ENCODE measurements at places on chromosomes 1 and 21. TPM values are rescaled to one million over a fixed set of nuclear protein-coding genes. Genes with fewer than 3 reads are reported as not detected.

Gene CDCA8
- 0.78 TPM for total RNA-seq

Gene OR2L5
- total RNA-seq, result not detected

- no peak for DNase-seq
Measured at GRCh38 chr1:208208132-208208487, 36.1 kb downstream of the PLXNA2 start.

- DNase-seq, result no peak
Measured at GRCh38 chr1:21344750-21345443, 54.6 kb upstream of the ECE1 start.

DNA sequence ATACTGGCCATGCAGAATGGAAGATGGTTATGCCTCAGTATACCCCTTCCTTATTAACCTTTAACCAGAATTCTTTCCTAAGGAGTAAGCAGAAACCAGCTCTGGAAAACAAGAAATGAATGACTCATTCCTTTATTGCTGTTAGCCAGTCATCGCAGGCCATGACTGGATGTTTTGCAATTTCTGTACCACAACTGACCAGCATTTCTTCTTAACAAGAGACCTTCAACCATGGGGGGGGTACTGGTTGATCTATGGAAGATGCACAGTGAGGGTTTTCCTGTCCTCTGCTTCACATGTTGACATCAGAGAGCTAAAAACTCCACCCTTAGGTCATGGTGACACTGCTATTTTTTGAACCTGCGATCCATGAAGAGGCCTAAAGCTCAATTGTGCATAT, 28.0 kb upstream of the RNF2 start:
- no peak for DNase-seq

DNA sequence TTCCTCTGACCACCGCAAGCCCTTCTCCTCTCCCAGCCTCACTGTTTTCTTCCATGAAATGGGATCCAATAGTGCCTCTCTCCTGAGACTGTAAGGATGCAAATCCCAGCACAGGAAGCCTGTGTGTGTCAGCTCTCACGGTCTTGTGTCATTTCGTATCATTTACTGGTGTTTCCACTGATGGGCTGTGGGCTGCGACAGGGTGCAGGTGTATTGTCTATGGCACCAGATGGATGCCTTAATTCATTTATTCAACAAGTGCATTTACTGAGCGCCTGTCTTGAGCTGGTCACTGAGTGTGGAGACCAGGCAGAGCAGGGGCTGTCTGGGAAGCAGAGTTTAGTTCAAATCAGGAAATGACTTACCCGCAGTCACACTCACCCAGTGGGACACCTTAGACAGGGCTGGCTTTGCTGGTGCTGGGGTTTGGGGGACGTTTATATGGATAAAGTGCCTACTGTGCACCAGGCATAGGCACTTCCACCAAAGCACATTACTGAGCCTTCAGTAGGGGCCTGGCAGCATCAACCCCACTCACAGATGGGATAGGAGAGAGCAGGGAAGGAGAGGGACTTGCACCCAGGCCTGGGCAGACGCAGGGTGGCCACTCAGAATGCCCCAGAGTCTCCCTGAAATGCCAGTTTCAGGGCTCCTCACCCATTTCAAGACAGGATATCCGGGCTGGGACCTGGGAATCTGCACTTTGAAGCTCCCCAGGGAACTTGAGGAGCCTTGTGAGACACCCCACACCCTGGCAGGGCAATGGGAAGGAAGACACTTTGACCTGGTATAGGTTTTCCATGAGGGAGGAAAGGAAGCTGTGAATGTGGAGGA, 398.9 kb downstream of the MATN1 start:
- DNase-seq, result no peak

DNA sequence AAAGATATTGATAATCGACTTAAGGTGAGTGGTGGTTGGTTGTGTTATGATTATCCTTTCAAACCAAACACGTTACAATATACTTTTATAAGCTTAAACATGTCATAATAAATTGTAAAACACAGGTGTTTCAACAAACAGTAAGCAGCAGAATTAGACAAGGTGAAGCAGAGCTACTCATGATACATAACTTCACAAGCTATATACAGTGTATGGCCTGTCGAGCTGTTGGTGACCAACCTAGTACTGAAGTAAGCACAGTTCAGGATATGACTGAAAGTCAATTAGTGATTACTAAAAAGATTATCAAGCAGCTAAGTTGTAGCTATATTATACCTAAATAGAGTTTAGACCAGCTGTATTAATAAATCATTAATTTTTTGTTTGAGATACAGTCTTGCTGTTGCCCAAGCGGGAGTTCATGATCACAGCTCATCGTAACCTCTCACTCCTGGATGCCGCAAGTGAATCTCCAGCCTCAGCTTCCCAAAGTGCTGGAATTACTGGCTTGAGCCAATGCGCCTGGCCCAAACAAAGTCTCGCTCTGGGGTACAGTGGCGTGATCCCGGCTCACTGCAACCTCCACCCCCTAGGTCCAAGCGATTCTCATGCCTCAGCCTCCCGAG, 148.1 kb downstream of the EIF4G3 start:
- DNase-seq, result no peak

- no peak for DNase-seq
Measured at GRCh38 chr1:199550199-199551065, 477.1 kb upstream of the NR5A2 start.

GRCh38 chr1:243595527-243596210, 254.4 kb downstream of the AKT3 start:
- DNase-seq, result no peak

DNA sequence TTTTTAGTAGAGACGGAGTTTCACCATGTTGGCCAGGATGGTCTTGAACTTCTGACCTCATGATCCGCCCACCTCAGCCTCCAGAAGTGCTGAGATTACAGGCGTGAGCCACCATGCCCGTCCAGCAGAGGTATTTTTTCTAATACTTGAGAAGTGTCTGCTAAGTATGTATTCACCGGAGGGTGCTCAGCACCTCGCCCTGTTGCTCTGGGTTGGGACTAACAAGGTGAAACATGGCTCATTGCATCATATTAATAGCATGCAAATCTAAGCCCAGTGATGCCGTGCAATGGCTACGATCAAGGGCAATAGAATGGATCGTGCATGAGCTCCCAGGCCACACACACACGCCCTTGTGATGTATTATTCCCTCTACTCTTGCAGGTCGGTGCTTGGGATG, 68.7 kb downstream of the PDE9A start:
- DNase-seq, result peak; percentile 53

DNA sequence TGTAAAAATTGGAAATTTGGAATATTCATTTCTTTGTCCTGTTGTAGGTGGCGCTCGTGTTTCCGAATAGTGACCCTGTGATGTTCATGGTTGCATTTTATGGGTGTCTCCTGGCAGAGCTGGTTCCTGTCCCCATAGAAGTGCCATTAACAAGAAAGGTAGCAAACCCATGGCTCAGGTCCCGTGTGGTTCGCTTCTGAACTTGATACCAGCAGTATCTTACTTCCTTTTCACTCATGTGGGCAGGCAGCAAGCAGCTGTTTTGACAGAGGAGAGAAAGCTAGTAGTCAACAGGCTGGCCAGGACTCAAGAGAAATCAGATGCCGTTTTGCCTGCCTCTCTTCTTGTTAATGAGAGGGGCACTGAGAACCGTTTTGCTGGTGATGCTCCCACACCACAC, 72.8 kb downstream of the S100B start:
- no peak for DNase-seq

Gene CRYBG2
- 6.9 TPM for total RNA-seq

Gene ZSWIM5
- total RNA-seq, result 4.1 TPM

DNA sequence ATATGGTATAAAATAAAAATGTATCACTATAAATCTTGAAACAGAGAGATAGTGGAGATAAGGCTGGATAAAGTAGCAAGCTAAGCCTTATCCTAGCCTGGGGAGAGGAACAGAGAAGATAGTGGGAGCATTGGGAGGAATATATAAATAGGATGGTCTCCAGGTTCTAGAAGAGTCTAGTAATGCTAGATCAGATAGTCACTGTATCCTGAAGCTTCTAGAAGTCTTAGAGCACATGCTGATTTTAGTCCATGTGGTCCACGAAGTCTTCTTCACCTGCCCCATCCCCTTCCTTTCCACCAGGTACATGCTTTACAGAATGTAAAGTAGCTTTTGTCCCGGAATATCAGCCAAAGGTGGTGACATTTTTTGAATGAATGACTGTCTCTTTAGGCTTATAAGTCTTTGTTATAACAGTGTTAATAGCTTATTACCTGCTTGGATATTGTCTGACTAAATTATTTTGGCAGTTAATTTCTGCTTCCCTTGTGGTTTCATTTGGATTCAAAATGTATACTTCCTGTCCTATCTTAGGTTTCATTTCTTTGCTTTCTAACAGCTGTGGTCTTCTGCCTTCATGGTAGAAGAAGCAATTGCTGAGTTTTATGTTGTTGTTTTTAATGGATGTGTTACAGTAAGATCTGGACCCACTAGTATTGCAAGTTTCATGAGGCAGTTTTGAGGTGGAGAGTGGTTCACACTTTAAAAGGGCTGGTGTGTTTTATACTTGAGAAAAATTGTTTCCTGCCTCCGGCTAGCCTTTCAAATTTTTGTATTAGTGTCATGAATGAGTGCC, 5.9 kb downstream of the SMG7 start:
- DNase-seq, result no peak

DNA sequence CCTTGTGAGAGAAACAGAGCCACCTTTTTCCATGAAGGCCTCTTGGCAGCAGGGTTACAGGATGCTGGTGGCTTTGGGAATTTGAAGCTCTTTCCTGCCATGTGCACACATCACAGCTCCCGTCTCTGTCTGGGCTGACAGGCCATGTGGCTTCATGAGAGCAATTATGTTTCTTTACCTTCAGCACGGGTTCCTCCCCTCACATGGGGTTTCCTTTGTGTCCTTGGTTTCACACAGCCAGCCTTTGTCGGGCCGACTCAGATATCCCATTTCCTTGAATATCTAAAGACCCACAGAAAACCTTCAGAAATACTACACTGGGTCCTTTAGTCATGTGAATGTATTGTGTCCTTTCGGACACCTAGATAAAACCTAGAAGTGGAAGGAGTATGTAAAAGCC, 7.1 kb downstream of the CLIC6 start:
- DNase-seq, result no peak

DNA sequence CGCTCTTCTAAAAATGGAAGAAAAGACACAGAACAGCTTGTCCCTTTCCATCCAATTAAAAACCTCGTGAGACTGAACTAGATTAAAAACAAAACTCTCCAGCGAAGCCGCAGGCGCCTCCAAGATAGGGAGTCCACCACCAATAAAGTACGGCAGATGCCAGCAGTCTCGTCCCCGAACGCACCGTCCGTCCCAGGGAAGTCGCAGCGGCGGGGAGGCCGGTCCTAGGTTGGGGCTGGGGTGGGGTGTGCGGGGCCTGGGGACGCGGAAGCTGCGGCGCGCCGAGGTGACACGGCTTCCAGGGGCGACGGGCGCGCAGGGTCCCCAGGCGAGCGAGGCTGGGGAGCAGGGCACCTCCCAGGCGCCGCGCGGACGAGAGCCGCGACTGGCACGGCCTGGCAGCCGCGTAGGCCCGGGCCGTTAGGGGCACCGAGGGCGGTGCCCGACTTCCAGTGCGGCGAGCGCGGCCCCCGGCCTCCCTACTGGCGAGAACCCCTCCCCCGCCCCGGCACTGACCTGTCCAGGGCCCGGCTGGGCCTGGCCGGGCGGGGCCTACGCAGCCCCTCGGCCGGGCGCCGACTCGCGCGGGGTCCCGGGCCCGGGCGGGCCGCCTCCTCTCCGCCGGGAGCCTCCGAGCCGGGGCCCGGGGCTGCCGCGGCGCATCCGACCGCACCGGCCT, 28.3 kb upstream of the A3GALT2 start:
- peak; percentile 87 for DNase-seq

GRCh38 chr1:220441211-220441610, 86.7 kb upstream of the MARK1 start:
- DNase-seq, result no peak

Gene KRTAP12-2
- total RNA-seq, result not detected

Gene FCN3
- total RNA-seq, result 826 TPM

GRCh38 chr1:24139222-24139489, 3.8 kb downstream of the IL22RA1 start:
- DNase-seq, result no peak

DNA sequence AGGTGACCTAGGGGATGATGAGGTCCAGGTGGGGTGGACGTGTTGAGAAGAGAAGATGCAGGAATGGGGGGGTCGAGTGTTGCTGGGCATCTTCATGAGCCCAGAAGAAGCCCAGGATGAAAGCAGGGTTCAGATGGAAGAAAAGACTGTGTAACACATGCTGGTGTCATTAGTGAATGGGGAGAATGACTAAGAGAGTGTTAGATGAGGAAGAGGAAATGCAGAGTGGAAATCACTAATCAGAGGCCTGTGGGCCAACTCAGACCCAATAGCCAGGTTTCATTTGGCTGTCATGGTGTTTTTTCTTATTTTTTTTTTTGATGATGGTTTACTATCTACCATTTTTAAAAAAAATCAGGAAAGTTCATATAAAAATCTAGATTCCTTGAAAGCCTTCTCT, 180.8 kb upstream of the CAMK1G start:
- DNase-seq, result no peak

GRCh38 chr1:205916541-205916940, 26.7 kb downstream of the SLC26A9 start:
- no peak for DNase-seq

- DNase-seq, result no peak
Measured at GRCh38 chr1:181062836-181063428, 25.6 kb upstream of the IER5 start.

DNA sequence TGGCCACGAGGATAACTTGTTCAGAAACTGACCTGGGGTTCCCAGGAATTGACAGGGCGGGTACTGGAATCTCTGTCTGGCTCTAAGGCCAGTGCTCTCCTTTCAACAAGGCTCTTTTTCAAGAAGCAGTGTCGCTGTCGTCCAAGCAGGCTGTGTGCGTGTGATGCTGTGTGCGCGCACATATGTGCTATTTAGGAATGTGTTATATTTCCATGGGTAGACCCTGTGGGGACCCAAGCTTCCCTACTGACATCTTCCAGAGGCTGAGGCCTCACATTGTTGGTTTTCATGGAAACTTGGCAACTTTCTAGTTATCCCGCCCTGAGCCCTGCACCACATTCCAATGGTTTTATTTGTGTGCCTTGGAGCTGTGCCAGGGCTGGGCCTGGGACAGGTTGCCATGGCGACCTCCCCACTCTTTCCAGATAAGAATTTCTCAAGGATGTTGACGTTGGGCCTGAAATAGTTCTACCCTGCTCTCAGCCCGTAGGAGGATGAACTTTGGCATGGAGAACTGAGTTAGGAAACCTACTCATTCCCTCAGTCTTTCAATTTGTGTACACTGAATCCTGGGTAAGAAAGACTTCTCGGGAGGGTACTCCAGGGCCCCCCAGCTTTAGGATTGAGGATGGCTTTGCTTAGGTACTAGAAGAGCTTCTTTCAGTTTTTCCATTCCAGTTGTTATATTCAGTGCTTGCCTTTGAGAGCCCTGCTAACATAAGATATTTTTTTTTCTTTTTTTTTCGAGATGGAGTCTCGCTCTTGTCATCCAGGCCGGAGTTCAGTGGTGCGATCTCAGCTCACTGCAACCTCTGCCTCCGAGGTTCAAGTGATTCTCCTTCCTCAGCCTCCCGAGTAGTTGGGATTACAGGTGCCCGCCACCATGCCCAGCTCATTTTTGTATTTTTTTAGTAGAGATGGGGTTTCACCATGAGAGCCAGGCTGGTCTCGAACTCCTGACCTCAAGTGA, 38.8 kb upstream of the SRSF10 start:
- DNase-seq, result peak; percentile 95

Gene RHCE
- 0.58 TPM for total RNA-seq

- DNase-seq, result no peak
Measured at GRCh38 chr1:75980972-75981897, 49.0 kb upstream of the ASB17 start.

GRCh38 chr1:171999756-172000155, 158.5 kb downstream of the DNM3 start:
- DNase-seq, result no peak

Gene E2F2
- total RNA-seq, result 0.32 TPM

- no peak for DNase-seq
Measured at GRCh38 chr21:37324558-37324957, 42.0 kb upstream of the DYRK1A start.

- DNase-seq, result no peak
Measured at GRCh38 chr21:34148826-34149558, 75.6 kb downstream of the MRPS6 start.

Data from upper lobe of right lung (tissue), 1 donor.